ENCODE measurements at places on chromosomes 5 and 9.

GRCh38 chr9:129264388-129264787, 86.3 kb upstream of the IER5L start:
- no peak for DNase-seq

- DNase-seq, result no peak
These were observed 4.3 kb downstream of the GNA14 start for GRCh38 chr9:77643871-77644270.

DNA sequence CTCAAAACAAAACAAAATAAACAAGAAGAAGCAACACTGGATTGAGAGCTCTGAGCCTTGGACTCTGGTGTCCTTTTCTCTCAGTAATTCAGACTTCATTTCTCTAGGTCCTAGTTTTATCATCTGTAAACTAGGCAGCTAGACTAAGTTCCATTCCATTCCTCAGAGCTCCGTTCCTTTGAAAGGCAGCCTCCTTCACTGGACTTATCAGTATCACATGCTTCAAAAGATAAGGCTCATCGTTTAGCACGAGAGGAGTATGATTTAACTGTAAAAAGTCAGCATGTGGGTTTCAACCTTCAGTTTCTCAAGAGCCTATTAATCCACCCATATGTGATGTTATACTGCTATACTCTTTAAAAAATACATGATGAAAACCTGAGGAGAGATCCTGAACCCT, 1.6 kb downstream of the ATP10B start:
- DNase-seq, result no peak

DNA sequence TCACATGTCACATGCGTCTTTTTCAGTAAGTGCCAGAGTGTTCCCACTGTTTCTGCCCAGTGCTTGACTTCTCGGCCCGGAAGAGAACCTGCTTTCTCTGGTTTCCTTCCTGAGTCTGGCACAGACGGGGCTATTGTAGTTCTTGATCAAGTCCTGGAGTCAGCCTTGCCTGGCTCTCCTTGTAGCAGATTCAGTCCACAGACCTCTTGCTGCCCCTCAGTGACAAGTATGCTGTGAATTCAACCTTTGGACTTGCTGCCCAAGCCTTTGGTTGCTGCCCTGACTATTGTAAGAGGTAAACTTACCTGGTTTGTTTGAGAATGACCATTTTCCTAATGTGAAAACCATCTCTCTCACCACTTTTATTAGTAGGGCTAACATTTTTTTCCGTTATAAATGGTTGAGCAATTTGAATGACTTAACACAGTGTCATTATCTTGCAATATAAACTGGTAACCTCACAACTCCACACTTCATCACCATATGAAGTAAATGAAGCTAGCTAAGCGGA, 24.7 kb downstream of the ZBTB34 start:
- peak; percentile 31 for DNase-seq

GRCh38 chr9:136928591-136928990, 15.9 kb downstream of the FBXW5 start:
- no peak for DNase-seq

DNA sequence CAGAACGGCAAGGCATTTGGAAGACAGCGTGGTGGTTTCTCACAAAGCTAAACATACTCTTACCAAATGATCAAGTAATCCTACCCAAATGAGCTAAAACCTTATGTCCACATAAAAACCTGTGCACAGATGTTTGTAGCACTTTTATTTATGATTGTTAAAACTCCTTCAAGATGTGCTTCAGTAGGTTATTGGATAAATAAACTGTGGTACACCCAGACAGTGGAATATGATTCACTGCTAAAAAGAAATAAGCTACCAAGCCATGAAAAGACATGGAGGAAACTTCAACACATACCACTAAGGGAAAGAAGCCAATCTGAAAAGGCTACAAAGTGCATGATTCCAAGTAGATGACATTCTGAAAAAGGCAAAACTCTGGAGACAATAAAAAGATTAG, 94.2 kb downstream of the FOXD1 start:
- no peak for DNase-seq

DNA sequence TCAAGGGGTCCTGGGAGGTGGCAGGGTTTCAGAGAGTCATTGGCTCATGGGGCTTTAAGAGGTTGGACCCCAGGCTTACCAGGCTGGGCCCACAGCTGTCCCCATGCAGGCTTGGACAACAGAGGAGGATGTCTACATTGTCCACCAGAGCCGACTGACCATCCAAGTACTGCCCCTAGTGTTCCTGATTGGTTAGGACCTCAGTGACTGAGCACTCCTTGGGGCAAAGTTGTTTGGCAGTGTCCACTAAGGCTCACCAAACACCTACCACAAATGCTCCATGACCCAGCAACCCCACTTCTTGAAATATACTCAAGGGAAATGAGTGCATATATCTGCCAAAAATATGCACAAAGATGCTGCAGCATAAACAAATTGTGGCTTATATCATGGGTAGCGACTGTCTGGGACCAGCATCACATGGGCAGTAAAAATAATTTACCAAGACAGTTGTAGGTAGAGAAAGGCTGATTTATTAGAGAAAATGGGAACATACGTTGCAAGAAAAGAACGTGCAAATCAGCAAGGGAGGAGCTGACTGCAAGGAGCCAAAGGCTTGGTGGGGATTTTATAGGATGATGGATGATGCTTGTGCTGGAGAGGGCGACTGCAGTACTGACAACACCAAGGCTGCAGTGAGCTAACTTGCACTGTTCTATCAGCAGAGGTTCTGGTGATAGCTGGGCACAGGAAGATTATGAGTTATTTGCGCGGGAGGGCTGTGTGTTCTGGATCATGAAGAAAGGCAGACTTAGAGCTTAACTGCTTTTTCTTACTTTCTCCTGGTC, 265.2 kb downstream of the GADD45G start:
- DNase-seq, result no peak

DNA sequence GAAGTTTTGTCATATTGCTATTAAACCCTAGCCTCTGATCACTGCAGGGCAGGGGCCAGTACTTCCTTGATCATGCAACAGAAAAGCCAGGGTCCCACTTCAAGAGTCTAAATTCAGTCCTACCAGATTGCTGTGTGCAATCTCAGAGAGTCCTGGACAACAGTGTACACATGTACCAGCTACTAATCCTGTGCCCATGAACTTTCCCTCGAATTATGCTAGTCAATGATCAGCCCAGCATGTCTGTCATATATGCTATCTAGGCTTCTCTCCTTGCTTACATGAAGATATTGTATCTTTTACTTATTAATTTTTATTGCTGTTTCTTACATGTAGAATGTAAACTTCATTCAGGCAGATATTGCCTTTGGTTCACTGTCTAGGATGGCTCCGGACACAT, 367.0 kb downstream of the NTRK2 start:
- DNase-seq, result no peak

DNA sequence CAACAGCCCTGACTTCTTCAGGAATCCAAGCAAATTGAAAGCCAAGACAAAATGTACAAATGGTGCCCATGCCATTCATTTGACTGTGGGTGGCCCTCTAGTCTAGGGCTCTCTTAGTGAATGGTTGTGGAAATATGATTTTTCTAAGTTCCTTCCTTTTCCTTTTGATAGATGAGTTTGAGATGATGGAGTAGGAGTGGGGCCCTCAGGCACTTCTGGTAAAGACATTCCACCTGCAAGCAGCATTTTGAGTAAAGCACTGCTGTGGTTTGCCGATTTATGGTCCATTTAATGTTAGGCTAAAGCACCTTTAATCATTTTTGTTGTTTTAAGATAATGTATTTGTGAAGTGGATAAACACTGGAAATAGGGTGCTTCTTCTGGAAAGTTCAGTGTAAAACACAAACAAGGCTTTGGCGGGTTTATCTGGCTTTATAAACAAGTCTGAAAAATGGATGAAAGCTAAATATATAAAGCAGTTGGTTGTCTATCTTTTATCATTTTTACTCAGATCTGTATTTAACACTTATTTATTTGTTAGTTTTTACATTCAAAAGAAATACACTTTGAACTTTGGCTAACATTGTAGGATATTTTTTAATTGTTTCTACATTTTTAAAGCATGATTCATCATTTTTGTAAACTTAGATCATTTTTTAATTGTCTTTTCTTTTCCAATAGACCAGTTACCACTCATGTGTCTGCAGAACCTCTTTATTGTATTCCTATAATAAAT, 213.5 kb downstream of the PJA2 start:
- DNase-seq, result no peak
